ENCODE measurements at places on chromosomes 3 and 15.

DNA sequence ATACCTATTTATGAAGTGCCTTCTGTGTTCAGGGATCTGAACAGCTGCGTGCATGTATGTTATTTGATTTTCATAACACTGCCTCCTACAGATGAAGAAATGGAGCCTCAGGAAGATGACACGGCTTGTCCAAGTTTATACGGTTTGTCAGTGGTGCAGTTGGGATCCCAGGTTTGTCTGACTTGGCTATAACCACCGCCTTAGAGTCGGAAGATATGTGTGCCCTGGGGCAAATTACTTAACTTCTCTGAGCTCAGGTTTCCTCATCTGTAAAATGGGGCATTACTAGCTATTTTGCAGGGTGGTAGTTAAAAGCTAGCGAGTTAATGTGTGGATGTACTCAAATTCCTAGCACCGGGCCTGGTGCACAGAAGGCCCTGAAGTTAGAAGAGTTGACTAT, 54.1 kb upstream of the ANP32A start:
- no peak for DNase-seq

GRCh38 chr3:71423151-71423906, 160.2 kb downstream of the FOXP1 start:
- DNase-seq, result peak; percentile 17

DNA sequence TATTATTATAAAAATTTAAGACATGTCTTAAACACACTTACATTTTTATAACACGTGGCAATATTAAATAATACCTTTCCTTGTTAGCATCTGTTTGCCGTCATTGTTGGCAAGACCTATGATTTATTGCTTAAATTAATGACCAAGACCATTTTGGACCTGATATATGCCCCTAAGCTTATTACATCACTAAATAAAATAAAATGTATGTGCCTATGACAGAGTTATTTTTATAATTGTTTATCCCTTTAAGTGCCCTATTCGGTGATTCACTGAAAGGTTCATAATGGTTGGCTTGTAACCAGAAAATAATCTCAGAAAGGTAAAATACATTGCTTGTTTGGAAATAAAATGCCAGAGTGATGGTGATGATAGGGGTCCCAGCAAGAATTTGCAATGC, 17.5 kb downstream of the CDIN1 start:
- DNase-seq, result no peak

GRCh38 chr3:143855183-143855582, 6.9 kb upstream of the SLC9A9 start:
- no peak for DNase-seq

- peak; percentile 77 for DNase-seq
These were observed 46.3 kb downstream of the GPR171 start for GRCh38 chr3:151156618-151157216.

- DNase-seq, result no peak
These were observed 28.5 kb downstream of the PTPRG start for GRCh38 chr3:61589856-61590255.

- no peak for DNase-seq
These were observed 1530.3 kb downstream of the SI start for GRCh38 chr3:163548015-163548414.

DNA sequence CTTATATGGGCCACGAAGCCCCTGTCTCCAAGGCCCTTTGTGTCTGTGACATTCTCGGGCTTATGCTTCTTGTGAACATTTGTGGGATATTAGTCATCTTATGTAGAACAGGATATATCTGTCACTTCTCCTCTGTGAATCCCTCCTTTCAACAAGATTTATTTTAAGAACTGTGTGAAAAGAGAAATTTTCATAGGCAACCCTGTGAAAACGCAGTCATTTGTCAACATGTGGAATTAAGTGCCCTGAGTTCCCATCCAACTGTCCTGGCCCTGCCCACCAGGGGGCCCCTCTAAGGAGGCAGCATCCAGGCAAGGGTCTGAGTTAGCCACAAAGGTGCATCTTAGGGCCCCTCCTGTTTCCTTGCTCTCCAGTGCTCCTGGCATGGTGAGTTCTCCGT, 76.8 kb upstream of the CHRNA7 start:
- no peak for DNase-seq

DNA sequence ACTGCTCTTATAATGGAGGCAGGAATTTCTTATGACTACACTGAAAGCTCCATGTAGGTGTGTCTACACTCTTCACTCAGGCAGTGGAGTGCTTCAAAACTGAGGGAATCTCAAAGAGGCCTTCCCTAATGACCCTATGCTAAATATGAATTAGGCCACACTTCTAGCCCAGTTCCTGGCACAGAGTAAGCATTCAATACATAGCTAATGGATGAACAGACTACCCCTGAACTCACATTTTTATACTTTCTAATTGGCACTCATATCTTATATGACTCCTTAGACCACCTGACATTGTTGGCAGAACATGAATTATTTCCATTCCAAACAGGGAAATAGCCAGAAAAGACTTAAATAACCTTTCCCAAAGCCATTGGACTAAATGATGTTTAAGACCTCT, 3.4 kb downstream of the RARRES1 start:
- no peak for DNase-seq

- no peak for DNase-seq
These were observed 31.1 kb upstream of the SLC24A5 start for GRCh38 chr15:48089702-48090101.

GRCh38 chr3:129345971-129346370, 67.3 kb downstream of the HMCES start:
- no peak for DNase-seq

DNA sequence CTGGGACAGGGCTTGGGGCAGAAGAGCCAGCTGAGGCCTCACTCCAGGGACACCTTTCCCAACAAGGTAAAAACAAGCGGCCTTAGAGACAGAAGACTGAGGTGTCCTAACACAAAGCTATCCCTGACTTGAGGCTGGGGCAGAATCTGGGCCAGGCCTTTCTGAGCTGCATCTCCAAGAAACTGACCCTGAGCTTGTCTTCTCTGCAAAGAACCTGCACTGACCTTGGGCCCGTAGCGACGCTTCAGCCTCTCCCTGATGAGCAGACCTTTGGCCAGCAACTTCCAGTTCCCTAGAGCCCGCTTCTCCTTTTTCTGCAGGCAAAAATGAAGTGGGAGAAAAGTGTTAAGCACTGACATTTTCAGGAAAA, 22.2 kb downstream of the TMEM43 start:
- DNase-seq, result no peak

DNA sequence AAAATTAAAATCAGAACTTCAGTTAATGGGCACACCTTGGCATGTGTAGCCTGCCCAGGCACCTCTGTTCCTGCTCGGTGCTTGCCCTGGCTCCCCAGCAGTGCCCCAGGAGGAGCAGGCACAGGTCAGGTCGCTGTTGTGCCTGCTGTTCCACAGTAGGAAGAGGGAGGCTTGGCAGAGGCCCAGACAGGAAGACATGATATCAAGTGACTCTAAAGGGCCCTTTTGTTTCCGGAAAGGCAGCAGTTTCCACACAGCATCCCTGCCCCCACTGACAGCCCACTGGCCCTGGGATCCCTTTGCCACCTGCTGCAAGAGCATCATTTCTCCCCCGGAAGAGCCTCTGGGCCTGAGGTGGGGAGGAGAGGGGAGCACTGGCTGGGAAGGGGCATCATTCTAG, 40.5 kb upstream of the HES1 start:
- DNase-seq, result peak; percentile 19

DNA sequence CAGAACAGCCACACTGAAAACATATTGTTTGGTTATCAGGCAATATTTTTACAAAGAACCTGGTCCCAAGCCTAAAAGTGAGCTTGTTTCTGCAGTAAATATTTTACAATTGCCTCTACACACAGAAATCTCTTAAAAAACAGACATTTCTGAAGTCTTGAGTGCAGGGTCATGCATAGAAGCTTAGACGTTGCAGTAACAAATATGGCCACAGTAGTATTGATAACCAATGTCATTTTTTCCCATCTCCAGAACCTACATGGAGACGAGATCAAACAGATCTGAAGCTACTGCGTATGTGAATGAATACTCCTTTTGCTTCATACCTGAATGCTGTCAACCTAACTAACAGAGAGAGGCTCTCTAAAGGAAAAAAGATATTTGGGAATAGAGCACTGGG, 19.6 kb upstream of the ARL8B start:
- no peak for DNase-seq

DNA sequence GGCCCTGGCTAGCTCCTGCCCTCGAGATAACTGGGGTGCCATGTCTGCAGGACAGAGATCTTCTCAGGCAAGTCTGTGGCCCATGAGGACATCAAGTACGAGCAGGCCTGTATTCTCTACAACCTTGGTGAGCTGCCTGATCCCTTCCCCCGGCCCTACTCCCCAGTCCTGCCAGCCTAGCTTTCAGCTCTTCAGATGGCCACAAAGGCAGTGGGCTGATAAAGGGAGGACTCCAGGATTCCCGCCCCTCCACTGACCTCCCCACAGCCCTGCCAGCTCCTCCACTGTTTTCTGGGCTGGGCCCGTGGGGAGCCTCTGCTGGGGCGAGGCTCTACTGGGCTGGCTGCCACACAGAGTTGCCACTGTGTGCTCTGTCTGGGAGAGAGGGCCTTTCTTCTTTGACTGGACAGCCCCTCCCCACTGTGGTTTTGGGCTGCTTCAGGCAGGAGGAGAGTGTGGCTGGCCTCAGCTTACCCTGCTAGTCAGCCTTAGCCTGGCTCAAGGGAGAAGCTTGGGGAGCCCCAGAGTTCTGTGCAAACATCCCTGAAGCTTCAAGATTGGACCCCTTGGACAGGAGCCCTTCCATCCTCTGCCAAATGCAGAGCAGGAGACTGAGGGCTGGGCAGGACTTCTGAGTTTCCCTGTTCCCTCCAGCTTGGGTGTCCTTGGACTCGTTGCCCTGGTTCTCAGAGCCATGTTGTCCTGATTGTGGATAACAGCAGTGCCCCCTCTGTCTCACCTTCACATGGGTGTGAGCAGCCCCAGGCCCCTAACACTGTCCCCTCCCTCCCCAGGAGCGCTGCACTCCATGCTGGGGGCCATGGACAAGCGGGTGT, 24.4 kb downstream of the PTPN23 start:
- DNase-seq, result no peak

- no peak for DNase-seq
These were observed 75.6 kb downstream of the PDZRN3 start for GRCh38 chr3:73549051-73549600.

DNA sequence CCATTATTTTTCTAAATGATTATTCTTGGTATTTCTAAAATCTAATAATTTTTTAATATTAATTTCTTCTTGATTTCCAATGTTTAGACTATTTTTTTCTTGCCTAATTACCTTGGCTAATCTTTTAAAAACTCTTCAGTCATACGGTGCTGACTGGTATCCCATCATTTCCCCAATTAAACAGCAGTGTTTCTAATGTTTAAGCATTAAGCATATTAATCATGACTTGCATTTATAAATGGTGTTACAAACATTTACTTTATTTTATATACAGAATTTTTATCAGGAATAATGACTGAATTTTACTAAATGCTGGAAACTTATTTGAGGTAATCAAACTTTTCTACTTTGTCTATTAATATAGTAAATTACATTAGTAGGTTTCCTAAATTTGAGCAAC, 199.3 kb downstream of the ADAMTSL3 start:
- no peak for DNase-seq

GRCh38 chr15:60530168-60530567, 51.2 kb upstream of the ICE2 start:
- DNase-seq, result no peak

DNA sequence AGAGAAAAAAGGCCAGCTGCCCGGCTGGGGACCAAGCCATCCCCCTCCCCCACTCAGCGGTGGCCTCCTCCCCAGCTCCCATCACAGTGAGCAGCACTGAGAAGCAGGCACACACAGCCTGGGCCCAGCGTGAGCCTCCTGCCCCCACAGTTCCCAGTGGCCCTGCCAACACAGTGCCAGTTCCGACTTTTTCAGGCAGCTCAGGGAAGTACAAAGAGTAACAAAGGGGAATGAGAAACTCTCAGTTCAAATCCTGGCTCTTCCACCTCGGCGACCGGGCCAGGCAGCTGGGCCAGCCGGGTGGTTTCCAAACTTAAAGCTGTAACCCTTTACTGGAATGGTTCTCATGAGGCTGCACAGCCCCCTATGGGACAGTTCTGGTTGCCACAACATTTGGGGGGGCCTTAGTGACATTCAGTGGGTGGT, 18.5 kb downstream of the TNK2 start:
- no peak for DNase-seq

GRCh38 chr3:148233403-148233802, 464.3 kb upstream of the AGTR1 start:
- DNase-seq, result no peak

GRCh38 chr3:187941135-187941847, 196.0 kb upstream of the BCL6 start:
- DNase-seq, result no peak

All from NCI-H1694 (cell line).